Ascending aorta (tissue), 2 donors: ENCODE measurements at places on chromosomes 16 and 17. TPM values are rescaled to one million over a fixed set of nuclear protein-coding genes. Genes with fewer than 3 reads are reported as not detected.

The TMEM238L gene
- total RNA-seq: not detected

The NME1 gene
- 70.6 TPM for total RNA-seq

The SRCIN1 gene
- not detected for total RNA-seq

The MYH13 gene
- not detected for total RNA-seq

The ASGR1 gene
- total RNA-seq: 3.9 TPM

The CLEC18C gene
- not detected for total RNA-seq

The HOXB2 gene
- 55.3 TPM for total RNA-seq

DNA sequence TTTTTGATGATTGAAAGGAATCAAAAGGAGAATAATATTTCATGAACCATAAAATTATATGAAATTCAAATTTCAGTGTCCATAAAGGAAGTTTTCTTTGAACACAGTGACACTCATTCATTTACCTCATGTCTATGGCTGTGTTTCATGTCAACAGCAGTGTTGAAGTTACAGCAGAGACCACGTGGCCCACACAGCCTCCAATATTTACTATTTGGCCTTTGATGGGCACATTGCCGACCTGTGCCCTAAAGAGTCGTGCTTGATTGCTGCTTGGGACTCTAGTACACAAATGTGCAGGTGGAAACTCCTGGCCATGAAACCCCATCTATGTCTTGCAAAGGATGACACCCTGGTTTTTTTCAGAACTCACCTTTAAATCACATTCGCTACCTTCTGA lies 57.0 kb downstream of the CES1 start:
- H3K27me3 ChIP-seq: no peaks in the 10 kb centered on the region
- H3K4me1 ChIP-seq: no peaks in the 10 kb centered on the region
- no peaks in the 10 kb centered on the region for H3K36me3 ChIP-seq
- no peak for DNase-seq
- H3K4me3 ChIP-seq: no peak overlapping the region

GRCh38 chr16:35533683-35534082 lies 2074.3 kb downstream of the TP53TG3F start:
- DNase-seq: no peak
- no peak overlapping the region for H3K4me3 ChIP-seq
- H3K4me1 ChIP-seq: no peaks in the 10 kb centered on the region
- no peak overlapping the region for H3K27ac ChIP-seq
- H3K36me3 ChIP-seq: no peaks in the 10 kb centered on the region
- H3K27me3 ChIP-seq: no peaks in the 10 kb centered on the region

- peaks cover 27% of the 10 kb centered on the region for H3K4me1 ChIP-seq
- peak overlapping the region; percentile 100 for H3K4me3 ChIP-seq
- peak overlapping the region; percentile 59 for H3K27ac ChIP-seq
- H3K27me3 ChIP-seq: no peaks in the 10 kb centered on the region
- peaks cover 33% of the 10 kb centered on the region for H3K36me3 ChIP-seq
Observed at GRCh38 chr17:68514831-68515635, 2.8 kb downstream of the PRKAR1A start.

DNA sequence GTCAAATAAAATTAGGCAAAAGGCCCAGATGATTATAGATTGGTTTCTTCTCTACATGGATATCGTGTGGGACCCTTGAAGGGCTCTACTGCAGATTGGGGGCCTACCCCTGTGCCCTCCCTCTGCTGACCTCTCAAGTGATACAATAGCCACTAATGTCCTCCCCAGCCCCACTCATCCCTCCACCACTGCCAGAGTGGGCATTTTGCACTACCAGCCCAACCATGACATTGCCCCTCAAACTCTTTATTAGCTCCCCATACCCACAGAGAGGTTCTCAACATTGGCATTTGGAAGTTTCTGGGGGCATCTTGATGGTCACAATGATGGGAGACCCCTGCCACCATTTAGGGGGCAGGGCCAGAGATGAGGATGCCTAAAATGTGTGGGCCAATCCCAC lies 41.8 kb downstream of the CCDC182 start:
- no peak overlapping the region for H3K27ac ChIP-seq
- no peaks in the 10 kb centered on the region for H3K36me3 ChIP-seq
- DNase-seq: no peak
- H3K4me3 ChIP-seq: no peak overlapping the region
- no peaks in the 10 kb centered on the region for H3K4me1 ChIP-seq

- H3K36me3 ChIP-seq: no peaks in the 10 kb centered on the region
- H3K4me3 ChIP-seq: no peak overlapping the region
- H3K27ac ChIP-seq: no peak overlapping the region
- no peak for DNase-seq
- no peaks in the 10 kb centered on the region for H3K4me1 ChIP-seq
Observed at GRCh38 chr17:36683387-36683786, 82.0 kb downstream of the MRM1 start.

DNA sequence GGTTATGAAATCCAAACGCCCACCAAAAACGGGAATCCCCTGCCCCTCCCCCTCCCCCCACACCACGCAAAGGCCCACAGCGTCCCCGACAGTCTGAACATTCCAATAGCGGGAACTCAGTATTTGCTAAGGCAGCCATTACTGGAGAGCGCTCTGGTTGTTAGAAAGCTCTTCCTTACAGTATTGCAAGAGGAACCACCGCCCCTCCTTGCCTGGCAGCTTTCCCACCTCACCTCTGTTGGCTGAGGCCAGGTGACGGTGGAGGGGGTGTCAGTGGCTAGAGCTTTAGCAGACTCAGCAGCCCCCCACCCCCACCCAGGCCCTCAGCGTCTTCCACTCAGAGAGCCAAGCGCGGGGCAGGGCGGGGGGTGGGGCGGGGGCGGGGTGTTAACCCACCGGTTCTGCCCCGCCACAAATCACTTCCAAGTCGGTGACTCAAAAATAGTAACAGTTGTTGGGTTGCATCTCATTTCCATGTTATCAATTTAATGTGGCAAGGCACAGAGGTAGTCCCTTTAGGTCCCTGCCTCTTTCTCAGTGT lies 2.2 kb upstream of the PLEKHH3 start:
- no peak for DNase-seq
- no peaks in the 10 kb centered on the region for H3K27me3 ChIP-seq
- peak overlapping the region; percentile 94 for H3K27ac ChIP-seq

GRCh38 chr17:57091186-57091618 lies 6.2 kb downstream of the AKAP1 start:
- H3K4me1 ChIP-seq: peaks cover 8% of the 10 kb centered on the region
- H3K4me3 ChIP-seq: no peak overlapping the region
- H3K27ac ChIP-seq: peak overlapping the region; percentile 98
- H3K27me3 ChIP-seq: no peaks in the 10 kb centered on the region

- H3K4me3 ChIP-seq: no peak overlapping the region
- peaks cover 16% of the 10 kb centered on the region for H3K36me3 ChIP-seq
- H3K4me1 ChIP-seq: no peaks in the 10 kb centered on the region
- no peak for DNase-seq
- H3K27me3 ChIP-seq: no peaks in the 10 kb centered on the region
- no peak overlapping the region for H3K27ac ChIP-seq
Observed at GRCh38 chr16:483341-484075, 44.0 kb upstream of the CAPN15 start.

DNA sequence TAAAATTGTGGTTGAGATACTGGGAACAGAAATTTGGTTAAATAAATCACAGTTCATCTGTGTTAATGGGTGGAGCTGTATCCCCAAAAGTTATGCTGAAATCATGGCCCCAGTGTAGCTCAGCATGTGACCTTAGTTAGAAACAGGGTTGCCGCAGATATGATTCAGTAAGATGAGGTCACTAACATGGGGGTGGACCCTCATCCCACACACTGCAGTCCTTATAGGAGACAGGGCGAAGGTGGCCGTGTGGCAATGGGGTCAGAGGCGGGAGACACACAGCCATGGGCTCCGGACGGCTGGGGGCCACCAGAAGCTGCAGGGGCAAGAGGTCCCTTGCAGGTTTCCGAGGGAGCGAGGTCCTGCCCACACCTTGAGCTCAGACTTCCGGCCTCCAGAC lies 10.7 kb downstream of the GALNS start:
- H3K27ac ChIP-seq: no peak overlapping the region
- no peak for DNase-seq
- no peak overlapping the region for H3K4me3 ChIP-seq
- H3K36me3 ChIP-seq: peaks cover 15% of the 10 kb centered on the region
- H3K27me3 ChIP-seq: no peaks in the 10 kb centered on the region

GRCh38 chr17:15247891-15248529 lies 17.1 kb downstream of the PMP22 start:
- H3K4me1 ChIP-seq: peaks cover 19% of the 10 kb centered on the region
- no peak for DNase-seq
- H3K27me3 ChIP-seq: no peaks in the 10 kb centered on the region
- H3K27ac ChIP-seq: no peak overlapping the region
- no peak overlapping the region for H3K4me3 ChIP-seq
